GM12878 (cell line): ENCODE measurements at places on chromosomes 12 and 14. TPM values are rescaled to one million over a fixed set of nuclear protein-coding genes. Genes with fewer than 3 reads are reported as not detected.

- no peak for DNase-seq
Observed at GRCh38 chr12:6996040-6996441, 22.2 kb downstream of the LPCAT3 start.

GRCh38 chr14:44586910-44587309, 79.8 kb upstream of the FSCB start:
- no peak for DNase-seq

- no peak for DNase-seq
Observed at GRCh38 chr12:30067146-30067545, 283.4 kb upstream of the TMTC1 start.

DNA sequence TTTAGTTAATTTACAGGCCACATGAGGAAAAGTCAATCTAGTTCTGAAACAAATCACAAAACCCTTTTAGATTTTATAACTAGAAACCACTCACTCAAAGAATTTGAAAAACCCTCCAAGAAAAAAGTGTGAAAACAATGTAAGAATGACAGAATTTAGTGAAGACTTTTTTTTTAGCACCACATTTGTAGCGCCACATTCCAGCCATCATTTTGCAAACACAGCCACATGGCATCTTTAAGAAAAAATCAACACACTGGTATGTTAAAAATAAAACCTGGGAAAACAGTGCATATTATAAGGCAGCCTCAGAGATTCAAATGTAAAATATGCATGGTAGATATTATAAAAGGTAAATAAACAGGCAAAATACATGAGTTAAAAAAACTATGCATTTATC, 22.3 kb upstream of the ALX1 start:
- DNase-seq = no peak

- DNase-seq = no peak
Observed at GRCh38 chr12:32611986-32612385, 67.1 kb upstream of the DNM1L start.

DNA sequence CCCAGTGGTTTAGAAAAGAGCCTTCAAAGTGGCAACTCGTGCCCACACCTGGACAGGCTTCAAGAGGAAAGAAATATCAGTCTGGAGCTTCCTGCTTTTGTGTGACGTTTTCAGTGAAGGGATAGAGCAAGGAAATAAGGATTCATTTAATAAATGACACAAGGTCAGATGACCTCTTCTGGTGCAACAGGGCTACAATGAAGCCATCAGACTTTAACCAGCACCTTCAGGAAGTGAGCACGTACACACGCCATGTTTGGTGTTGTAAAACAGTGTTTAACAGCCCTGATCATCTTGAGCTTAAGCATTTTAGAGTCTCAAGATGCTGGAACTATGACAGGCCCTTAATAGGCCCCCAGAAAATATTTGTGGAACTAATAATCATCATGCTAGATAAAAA, 59.1 kb downstream of the CCDC60 start:
- no peak for DNase-seq

- no peak for DNase-seq
Observed at GRCh38 chr14:86707071-86707470, 1177.1 kb downstream of the FLRT2 start.

- DNase-seq = no peak
Observed at GRCh38 chr14:24851837-24852236, 198.1 kb downstream of the STXBP6 start.

- no peak for DNase-seq
Observed at GRCh38 chr12:24600551-24600950, 348.4 kb downstream of the BCAT1 start.

DNA sequence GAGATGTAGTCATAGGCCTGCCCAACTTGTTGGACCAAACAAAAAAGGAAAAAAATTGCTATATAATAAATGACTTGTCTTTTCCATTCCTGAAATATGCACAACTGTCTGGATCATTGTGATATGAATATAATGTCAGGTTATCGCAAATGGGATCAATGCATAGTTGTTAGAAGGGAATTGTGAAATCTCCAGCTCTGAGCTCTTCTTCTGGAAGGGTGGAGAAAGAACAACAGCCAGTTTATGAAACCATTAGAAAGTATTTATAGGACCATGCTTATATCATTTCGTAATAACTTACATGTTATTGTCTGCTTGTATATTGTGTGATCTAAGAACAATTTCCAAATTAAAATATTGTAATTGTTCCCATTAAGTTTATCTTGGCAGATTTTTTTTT, 35.7 kb upstream of the HIF1A start:
- no peak for DNase-seq

DNA sequence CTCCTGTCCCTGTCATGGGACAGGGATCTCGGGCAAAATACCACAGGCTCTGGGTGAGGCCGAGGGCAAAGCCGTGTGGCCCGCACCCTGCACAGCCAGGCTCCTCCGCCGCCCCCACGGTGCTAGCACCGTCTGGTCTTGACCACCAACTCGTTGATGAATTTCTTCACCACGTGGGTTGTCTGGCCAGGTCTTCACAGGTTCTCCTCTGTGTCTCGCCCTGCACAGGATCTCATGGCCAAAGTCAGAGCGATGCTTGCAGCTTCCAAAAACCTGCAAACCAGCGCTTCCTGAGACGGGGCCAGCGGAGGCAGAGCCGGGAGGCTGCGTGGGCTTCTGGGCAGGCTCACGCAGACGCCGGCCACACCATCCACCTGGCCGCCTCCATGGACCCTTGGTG, 29.0 kb upstream of the MMP17 start:
- DNase-seq = no peak

DNA sequence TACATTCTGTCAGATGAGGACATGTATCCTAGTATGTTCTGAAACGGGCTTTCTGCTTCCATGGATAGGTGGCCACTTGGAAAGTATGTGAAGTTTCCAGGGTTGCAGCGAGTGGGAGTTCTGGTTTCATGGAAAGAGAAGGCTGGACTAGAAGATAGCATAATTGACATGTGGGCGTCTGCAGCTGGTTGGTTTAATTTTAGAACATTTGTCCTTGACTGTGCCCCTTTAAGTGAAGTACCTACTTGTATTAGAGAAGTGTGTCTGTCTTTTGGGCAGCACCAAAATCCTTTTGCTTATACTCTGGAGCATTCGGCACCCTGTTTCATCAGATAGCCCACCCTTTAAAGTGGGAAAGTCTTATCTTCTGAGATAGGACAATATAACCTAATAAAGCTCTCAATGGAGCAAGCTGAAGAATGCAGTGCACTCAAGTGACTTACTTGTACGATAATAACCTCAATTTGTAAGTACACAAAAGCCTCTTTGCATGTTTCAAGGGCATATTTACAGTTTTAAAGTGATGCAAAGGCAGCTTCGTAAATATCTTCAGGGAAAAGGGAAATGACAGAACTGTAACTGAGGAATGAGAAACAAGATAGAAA, 35.2 kb downstream of the NTN4 start:
- no peak for DNase-seq

- no peak for DNase-seq
Observed at GRCh38 chr12:89779090-89779489, 70.5 kb upstream of the ATP2B1 start.

DNA sequence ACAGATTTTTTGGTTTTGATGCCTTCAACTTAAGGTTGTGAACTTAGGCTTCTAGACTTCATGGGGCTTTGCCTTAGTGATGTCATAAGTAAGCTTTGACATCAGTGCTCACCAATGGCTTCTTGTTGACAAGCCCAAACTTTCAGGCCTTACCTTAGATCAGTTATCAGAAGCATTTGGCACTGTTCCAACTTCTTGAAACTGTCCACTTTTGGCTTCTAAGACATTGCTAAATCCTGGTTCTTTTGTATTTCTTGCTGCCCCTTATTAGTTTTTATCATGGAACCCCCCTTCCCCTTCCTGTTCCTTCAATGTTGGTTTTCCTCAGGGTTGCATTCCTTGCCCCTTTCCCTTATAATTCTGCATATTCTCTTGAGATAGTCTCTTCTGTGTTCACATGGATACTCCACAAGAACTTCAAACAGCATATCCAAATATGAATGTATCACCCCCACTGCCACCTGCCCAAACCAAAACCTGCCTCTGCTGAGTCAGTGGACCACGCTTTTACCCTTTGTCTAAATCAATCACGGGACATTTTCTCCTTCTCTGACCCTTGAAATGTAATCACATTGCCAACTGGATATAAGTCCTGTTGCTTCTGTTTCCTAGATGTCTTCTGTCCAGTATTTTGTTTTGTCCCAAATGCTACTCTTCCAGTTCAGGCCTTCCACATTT, 7.9 kb downstream of the PFKM start:
- DNase-seq = no peak

- no peak for DNase-seq
Observed at GRCh38 chr12:10400829-10401228, 8.7 kb downstream of the KLRC4 start.

DNA sequence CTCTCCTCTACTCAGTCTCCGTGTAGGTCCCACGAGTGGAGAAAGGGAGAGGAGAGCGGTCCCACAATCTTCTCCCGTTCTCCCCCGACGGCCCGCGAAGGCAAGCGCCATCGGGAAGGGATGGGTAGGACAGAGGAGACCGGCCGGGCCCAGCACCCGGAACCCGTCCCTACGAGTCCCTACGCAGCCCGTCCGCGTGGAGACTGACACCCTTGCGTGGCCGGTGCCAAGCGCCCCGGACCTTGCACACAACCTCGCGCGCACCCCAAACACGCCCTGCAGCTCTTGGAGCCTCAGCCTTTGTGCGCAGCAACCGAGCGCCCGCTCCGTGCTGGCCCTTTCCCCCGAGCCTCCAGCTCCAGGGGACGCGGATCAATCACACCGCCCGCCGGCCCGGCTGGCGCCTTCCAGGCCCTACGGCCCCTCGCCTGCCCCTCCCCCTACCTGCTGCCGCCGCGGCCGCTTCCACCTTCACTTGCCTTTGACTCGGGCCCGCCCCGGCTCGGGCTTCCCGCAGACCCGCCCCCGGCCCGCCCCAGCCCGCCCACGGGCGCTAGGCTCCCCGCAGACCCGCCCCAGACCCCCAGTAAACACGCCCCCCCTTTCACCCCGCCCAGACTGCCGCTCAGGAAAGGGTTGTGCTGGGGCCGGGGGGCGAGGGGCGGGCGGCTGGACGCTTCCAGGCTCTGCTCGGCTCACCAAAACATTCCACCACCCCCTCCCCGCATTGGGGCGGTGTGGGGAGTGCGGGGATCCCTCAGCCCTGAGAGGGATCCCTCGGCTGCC, at the start of gene NDRG2:
TSS of gene NDRG2 (minus strand) at position 477 of the 786 bp plus-strand sequence. CDS start 1,746 bp downstream, outside the sequence.
- no peak for DNase-seq

DNA sequence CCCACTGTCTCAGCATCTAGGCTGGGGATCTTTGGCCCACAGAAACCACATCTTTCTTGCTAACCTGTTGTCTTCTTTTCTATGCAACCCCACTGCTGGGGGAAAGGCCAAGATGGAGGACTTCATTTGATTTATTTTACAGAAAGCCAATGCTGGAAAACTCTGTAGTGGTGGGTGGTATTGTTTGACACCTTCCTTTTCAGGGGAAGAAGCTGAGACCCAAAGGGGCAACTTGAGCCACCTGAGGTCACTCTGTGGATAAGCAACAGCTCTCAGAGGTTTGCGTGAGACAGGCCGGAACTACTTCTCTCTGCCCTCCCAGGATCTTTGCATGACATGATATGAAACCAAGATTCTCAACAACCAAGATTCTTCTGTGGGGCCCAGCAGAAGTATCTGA, 645.2 kb downstream of the VRK1 start:
- DNase-seq = peak; percentile 21

DNA sequence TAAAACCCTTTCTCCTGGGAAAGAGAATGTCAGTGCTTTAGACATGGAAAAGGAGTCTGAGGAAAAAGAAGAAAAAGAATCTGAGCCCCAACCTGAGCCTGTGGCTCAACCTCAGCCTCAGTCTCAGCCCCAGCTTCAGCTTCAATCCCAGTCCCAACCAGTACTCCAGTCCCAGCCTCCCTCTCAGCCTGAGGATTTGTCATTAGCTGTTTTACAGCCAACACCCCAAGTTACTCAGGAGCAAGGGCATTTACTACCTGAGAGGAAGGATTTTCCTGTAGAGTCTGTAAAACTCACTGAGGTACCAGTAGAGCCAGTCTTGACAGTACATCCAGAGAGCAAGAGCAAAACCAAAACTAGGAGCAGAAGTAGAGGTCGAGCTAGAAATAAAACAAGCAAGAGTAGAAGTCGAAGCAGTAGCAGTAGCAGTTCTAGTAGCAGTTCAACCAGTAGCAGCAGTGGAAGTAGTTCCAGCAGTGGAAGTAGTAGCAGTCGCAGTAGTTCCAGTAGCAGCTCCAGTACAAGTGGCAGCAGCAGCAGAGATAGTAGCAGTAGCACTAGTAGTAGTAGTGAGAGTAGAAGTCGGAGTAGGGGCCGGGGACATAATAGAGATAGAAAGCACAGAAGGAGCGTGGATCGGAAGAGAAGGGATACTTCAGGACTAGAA, 6.1 kb downstream of the PNN start:
- no peak for DNase-seq

GRCh38 chr14:88016768-88017167, 11.8 kb downstream of the GPR65 start:
- DNase-seq = no peak

The DHRS2 gene
- total RNA-seq = 0.49 and 0.58 TPM in 2 replicates

The KRT80 gene
- total RNA-seq = 0.05 TPM in 1 of 2 replicates, not detected in the other

The BICDL1 gene
- total RNA-seq = 8.8 and 10.0 TPM in 2 replicates

The CNTN1 gene
- total RNA-seq = 0.19 TPM in 1 of 2 replicates, not detected in the other

The TMEM117 gene
- total RNA-seq = 6.1 and 6.3 TPM in 2 replicates

The FOXG1 gene
- total RNA-seq = 0.32 and 0.44 TPM in 2 replicates

The SLC8B1 gene
- total RNA-seq = 6.9 and 9.5 TPM in 2 replicates

The GARIN6 gene
- total RNA-seq = not detected in 2 replicates

The TC2N gene
- total RNA-seq = 1.4 and 1.6 TPM in 2 replicates

The CLBA1 gene
- 0.56 and 0.90 TPM in 2 replicates for total RNA-seq
